ENCODE measurements at places on chromosomes 13 and 19. TPM values are rescaled to one million over a fixed set of nuclear protein-coding genes. Genes with fewer than 3 reads are reported as not detected.

DNA sequence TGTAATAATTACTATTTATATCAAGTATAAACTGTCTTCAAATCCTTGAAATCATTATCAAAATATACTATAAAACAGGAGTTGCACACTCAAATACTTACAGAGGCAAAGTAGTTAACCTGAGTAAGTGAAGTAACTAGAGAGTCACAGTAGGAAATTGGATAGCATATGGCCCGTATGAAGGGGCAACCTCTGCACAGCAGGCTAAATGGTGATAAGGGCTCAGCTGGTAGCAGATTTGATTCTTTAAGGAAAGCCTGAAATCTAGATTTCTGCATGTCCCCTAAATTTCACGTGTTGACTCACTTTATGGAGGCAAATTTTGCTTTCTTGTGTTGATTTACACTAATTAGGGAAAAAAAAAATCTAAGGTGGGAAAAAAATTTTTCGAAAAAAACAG lies 46.4 kb downstream of the STOML3 start:
- no peak for DNase-seq

The LYPD3 gene
- 1.8 TPM for total RNA-seq

The HS6ST3 gene
- total RNA-seq = not detected

The EPS8L1 gene
- total RNA-seq = 7.6 TPM

The SIGLECL1 gene
- total RNA-seq = not detected

- no peak for DNase-seq
Observed at GRCh38 chr13:100112186-100112838, 23.4 kb downstream of the PCCA start.

DNA sequence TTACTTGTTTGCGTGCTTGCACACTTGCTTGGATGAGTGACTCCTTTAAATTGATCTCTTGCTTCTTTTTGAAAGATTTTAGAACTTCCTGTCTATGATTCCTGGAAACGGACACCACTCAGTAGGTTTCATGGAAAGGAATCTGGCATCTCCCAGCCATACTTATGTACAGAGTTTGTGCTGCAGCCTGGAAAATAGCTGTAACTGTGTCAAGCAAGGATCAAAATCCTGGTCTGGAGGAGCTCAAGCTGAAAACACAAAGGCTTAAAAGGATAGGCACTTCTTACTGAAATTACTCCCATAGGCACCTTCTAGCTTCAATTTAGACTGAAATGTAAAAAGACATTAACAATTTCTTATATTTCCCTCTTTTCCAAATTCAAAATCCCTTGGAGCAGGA lies 1.4 kb upstream of the FREM2 start:
- no peak for DNase-seq

DNA sequence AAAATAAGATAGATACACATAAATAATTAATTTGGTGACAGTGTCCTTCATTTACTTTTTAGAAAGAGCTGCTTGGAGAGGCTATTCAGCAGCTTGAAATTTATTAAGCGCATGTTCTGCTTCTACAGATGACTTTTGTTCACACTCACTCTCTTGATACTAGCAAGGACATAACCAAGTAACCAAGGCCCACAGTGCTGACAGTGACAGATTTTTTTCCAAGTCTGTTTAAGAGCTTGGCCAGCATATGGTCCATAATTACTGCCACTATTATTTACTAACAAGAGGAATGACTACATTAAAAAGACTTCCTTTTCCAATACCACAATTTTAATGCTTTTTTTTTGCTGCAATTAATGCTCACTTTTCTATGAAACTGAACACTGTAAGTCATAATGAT lies 673.7 kb upstream of the MIR17HG start:
- no peak for DNase-seq

All from activated naive CD8-positive, alpha-beta T cell treated with anti-CD3 and anti-CD28 coated beads, Interleukin-2, amount 10 ng/mL, durations not matched to agents 7 days and 5 days (primary cell).